ENCODE measurements at places on chromosomes 7 and 10.

GRCh38 chr7:97064020-97064419, 39.4 kb upstream of the DLX5 start:
- DNase-seq, result no peak

GRCh38 chr7:148162808-148163207, 427.8 kb upstream of the C7orf33 start:
- no peak for DNase-seq

- DNase-seq, result no peak
Observed at GRCh38 chr10:95792211-95792780, 36.3 kb downstream of the ENTPD1 start.

DNA sequence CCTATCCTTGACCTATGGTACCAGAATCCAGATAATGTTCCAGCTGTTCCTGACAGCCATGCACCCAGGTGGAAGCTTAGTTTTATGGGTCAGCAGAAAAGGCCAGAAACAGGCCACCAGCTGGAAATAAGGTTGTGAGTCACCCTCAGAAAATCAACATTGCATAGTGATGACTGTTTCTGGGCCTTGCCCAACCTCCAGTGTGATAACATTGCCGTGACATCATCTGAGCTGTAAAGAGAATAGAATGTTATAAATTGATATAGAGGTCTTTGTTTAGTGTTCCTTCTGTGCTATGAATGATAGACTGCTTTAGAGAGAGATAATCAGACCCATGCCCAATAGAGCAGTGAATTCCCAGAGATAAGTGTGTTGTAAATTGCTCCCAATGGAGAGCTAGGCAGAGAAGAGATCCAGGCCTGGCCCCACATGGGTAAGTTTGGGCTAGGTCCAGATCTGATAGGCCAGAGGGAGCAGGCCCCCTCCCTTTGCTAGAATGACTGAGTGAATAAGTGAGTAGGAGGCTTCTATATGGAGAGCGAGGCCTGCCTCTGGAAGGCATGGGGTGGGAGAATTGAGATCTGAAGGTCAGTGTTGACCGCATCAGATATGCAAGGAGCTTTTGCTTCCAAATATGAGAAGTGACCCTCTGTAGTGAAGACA, 14.2 kb upstream of the HPS1 start:
- DNase-seq, result no peak

- no peak for DNase-seq
Observed at GRCh38 chr7:92313055-92313454, 67.3 kb downstream of the ANKIB1 start.

GRCh38 chr10:128803790-128804189, 663.3 kb upstream of the MGMT start:
- no peak for DNase-seq

GRCh38 chr10:101397140-101397539, 43.2 kb downstream of the BTRC start:
- no peak for DNase-seq

GRCh38 chr10:60816628-60817397, 38.5 kb downstream of the CDK1 start:
- DNase-seq, result peak; percentile 26

GRCh38 chr7:92988051-92988450, 129.7 kb downstream of the SAMD9 start:
- DNase-seq, result no peak

DNA sequence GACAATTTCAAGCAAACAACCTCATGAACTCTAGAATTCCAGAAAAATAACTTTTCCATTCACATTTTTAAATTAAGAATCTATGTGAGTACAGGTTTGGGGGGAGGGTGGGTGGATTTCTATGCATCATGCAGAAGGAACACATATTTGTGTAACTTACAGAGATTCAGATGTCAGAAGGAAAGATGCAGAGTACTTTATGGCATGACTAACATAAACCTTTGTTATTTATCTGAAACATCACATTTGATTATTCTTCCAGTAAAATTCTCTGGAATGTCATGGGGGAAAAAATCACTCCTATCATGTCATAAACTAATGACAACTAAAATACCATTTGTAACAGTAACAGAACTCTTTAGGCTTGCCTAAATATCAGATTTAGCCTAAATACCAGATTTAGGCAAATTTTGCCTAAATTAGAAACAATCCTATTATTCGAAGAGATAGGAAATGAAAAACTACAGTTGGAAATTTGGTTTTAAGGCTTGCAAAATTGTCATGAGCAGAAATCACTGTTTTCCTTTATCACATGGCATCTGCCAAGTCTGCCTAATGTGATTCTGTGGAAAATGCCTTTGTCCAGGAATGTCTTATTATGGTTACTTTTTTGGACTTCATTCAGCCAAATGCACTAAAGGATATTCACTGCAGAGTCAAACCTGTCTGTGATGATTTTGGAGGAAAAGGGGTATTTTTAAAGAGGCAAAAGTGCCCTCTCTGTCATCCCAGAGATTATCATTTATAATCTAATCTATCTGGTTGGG, 527.7 kb upstream of the CELF2 start:
- no peak for DNase-seq

DNA sequence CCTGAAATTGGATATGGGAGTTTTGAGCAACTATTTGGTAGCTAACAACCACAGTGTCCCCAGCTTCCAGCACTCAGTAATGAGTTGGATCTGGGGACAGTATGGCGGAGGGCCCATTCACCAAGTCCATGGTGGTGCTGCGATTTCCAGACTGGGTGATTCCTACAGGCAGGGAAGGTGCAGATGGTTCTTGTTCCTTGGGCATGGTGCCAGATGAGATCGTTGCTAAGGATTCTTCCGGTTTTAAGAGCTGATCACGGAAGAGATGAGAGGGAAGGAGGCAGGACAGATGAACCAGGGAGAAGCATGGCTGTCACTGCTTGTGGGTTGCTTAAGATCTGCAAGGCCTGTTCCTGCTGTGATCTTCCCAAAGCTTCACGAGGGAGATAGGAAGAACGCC, 380.3 kb downstream of the TCERG1L start:
- DNase-seq, result no peak

GRCh38 chr7:155660758-155661093, 16.3 kb downstream of the RBM33 start:
- no peak for DNase-seq

DNA sequence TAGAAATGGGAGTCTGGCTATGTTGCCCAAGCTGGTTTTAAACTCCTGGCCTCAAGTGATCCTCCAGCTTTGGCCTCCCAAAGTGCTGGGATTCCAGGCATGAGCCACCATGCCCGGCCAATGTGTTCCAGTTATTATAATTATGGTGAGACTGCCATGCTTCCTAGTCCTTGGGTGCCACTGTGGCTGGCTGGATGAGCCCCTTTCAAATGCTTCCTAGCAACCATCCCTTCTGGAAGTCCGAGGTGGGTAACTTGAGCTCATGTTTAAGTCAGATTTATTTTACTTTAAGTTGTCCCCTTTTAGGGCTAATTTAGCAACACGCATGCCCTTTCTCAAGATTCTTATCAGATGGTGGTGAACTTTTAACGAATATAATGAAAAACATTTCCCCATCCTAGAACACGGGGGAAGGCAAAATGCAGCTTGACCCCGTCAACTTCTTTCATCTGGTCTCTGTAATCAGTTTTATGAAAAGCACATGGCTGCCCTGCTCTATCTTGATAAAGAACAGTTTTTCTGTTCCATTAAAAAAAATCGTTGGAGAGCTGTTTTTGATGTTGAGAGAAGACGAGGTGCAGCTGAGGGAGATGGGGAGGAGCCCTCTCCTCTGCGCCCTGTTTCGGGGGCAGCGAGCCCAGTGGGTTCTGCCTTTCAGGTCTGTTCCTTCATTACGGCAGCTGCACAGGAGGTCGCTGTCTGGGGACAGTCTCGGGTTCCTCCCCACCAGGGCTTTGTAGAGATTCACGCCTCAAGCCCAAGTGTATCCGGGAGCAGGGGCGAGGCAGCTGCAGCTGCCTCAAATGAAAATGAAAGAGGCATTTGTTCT, 61.0 kb upstream of the MKI67 start:
- DNase-seq, result no peak

- no peak for DNase-seq
Observed at GRCh38 chr10:122277526-122278136, 6.5 kb downstream of the BTBD16 start.

DNA sequence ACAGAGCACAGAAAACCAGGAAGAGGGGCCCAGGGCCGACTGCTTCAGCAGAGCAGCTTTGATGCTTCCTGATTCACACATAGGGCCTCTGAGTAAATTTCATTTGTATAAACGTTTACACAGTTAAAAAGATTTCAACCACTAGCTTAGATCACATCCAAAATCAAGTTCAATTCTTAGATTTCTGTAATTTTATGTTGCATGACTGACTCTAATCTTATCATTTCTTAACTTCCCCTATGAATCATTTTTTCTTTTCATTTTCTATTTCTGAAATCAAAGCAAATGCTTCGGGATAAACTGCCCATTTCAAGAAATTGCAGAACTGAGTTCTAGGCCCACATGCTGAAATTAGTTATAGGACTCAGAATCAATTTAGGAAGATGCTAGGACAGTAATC, 224.7 kb downstream of the INHBA start:
- DNase-seq, result no peak

GRCh38 chr10:46522295-46523118, 34.0 kb downstream of the GPRIN2 start:
- no peak for DNase-seq

DNA sequence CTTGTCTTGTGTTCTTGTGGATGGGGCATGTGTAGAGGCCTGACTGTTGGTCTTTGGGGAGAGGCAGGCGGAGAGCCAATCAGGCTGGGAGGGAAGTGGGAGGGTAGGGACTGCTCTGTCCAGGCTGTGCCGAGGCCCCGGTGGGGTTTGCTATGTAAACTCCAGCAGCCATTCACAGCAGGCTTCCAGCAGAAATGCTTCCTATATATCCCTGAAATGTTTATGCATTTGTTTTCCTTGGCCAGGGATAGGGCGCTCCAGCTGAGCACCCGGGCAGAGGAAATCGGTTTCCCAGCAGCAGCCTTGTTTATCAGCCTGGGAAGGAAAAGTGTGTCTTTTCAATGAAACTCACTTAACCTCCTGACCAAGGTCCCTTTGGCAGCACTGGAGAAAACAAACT, 18.3 kb upstream of the AQP1 start:
- DNase-seq, result no peak

DNA sequence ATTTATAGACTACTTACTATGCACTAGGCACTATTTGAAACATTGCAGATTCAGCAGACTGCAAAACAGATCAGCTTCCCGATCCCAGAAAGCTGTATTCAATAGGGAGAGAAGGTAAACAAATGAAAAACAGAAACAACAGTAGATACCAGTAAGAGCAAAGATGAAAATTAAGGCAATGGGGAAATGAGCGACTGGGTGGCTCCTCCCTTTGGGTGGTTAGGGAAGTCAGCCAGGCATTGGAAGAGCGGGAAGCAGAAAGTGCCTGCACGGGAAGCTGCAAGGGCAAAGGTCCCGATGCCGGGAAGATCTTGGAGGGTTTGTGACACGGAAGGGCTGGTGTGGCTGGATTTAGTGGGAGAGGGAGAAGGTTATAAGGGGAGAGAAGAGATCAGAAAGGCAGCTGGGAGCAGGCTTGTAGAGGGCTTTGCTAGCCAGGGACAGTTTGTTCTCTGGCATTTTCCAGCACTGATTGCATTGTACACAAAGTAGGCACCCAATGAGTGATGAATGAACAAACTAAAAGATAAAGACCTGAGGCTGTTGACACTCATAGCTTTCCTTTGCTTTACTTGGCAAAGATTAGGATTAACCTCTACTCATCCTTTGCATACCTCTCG, 67.8 kb downstream of the NAMPT start:
- DNase-seq, result no peak

DNA sequence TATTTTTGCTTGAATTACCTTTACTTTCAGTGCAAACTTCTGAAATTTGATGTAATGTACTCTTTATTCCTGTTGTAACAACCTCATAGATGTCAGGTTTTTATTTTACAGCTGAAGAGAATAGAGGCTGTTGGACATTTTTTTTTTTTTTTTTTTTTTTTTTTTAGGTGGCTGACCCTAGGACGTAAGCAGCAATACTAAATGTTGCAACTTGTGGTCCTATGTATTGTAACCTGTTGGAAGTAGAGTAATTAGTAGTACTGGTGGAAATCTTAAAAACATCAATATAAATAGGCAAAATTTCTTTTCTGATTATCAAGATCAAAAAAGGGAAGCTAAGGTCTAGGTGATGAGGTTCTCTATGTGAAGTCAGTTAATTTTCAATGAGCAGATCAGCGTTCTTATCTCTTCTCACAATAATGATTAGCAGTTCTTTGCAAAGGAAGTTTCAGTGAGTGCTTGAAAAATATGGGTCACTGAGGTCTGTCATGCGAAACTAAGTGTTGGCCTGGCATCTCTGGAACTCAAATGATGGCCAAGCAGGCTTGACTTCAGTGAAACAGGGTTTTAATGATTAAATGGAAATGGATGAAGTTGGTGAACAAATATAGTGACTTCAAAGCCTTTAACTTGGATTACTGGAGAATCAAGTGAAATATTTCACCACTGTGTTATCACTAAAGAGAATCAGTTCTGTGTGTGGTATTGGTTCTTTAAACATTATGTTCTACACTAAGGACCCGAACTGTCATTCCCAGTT, 42.7 kb downstream of the BICC1 start:
- no peak for DNase-seq

DNA sequence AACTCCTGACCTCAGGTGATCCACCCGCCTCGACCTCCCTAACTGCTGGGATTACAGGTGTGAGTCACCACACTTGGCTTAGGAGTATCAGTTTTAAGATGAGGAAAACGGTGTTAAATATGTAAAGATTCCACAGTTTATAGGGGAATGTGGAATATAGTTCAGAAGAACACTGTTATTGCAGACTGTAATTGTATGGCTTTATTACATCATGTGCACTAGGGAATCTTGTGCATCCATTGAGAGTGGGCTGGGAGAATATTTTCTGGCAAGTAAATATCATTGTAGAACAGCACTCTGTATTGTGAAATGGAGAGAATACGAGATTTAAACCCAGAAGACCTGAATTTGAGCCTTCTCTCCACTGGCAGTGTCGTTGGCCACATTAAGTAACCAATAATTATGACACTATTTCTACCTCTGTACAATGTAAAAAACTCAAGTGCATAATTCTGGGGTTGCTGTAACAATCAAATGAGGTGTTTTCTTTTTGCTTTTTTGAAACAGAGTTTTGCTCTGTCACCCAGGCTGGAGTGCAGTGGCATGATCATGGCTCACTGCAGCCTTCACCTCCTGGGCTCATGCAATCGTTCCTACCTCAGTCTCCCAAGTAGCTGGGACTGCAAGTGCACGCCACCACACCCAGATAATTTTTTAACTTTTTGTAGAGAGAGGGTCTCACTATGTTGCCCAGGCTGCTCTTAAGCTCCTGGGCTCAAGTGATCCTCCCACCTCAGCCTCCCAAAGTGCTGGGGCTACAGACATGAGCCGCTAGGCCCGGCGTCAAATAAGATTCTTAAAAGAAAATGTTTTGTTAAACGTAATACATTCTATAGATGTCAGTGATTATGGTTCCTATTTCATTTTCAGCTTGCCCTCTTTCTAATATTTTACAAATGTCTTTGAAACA, 12.0 kb upstream of the PARD3 start:
- DNase-seq, result no peak

DNA sequence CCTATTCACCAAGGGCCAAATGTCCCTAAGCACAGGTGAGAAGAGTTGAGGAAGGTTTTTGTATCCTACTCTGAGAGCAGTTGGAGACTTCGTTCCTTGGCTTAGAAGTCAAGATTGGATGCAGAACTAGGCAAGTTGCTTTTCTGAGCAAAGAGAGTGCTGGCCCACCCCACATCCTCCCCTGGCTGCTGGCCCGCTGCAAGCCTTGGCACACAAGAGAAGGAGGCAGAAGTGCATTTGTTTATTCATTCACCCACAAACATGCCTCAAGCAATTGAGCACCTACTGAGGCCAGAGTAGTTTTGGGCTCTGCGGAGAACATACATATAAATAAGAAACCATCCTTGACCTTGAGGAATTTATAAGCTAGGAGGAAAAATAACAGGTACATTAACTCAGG, 318.9 kb downstream of the KCNMA1 start:
- DNase-seq, result no peak

- no peak for DNase-seq
Observed at GRCh38 chr10:126895214-126895781, 9.9 kb upstream of the DOCK1 start.
